ENCODE measurements at places on chromosomes 4 and X.

DNA sequence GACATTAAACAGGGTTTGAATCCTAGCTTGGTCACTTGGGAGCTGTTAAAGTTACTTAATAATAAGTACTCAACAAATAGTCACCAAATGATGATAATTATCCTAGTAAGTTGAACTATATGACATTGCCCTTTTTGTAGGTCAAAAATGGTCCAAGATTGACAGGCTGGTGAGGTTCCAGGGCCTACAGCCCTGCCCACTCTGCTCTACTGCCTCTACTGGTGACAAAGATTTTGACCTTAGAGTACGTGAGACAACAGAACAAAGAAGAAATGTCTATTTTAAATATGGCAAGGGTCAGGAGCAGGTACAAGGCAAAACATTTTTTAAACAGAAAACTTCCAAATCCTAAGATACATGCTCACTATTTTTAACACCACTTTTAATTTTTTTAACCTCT is 572 bp upstream of the SMPX start:
- no peak for DNase-seq

- DNase-seq: no peak
These were observed 136.2 kb upstream of the HCCS start for GRCh38 chrX:10974920-10975319.

DNA sequence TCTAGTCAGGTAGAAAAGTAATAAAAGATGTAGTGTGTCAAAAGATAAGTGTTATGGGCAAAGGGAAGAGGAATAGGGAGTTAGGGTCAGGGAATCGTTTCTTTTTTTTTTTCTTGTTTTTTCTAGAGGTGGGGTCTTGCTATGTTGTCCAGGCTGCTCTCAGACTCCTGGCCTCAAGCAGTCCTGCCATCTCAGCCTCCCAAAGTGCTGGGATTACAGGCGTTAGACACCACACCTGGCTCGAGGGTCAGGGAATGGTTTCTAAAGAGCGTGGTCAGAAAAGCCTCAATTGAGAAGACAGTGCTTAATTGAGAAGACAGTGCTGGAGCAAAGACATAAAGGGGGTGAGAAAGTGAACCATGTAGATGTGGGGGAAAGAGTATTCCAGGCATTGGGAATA is 19.1 kb downstream of the SMARCAD1 start:
- DNase-seq: no peak

DNA sequence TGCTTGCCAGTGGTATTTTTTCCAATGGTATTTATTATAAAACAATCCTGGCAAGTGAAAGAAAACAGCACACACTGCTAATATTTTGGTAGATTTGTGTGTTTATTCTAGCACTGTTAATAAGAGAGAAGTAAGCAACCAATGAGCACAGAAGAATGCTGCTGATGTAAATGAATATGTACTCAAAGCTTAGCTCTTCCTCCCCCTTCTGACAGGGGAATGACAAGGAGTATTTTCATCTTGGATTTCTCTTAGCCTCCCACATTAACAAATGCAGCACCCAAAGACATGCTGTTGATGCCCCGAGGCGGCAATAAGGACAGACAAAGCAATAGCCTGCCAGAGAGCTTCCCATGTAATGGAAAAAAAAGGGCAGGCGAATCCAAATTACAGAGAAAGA is 18.6 kb downstream of the ARHGAP6 start:
- DNase-seq: no peak

GRCh38 chr4:36237366-36238313 is 6.7 kb downstream of the ARAP2 start:
- DNase-seq: no peak

GRCh38 chr4:4838051-4838935 is 21.2 kb upstream of the MSX1 start:
- DNase-seq: no peak

DNA sequence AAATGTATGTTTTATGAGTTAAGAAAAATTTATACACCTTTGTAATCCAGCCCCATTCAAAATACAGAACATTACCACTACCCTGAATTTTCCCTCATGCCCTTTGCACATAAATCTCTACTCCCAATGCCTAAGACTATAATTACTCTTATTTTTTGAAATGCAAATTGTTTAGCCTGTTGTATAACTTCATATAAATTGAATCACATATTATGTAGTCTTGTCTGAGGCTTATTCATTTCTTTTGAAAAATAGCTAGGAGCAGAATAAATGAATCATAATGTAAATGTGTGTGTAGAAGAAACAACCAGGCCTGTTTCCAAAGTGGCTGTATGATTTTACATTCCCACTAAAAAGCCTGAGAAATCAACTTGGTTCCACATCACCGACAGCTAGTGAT is 319.8 kb downstream of the DCAF12L2 start:
- DNase-seq: no peak

GRCh38 chr4:78818530-78819079 is 42.5 kb downstream of the BMP2K start:
- no peak for DNase-seq

DNA sequence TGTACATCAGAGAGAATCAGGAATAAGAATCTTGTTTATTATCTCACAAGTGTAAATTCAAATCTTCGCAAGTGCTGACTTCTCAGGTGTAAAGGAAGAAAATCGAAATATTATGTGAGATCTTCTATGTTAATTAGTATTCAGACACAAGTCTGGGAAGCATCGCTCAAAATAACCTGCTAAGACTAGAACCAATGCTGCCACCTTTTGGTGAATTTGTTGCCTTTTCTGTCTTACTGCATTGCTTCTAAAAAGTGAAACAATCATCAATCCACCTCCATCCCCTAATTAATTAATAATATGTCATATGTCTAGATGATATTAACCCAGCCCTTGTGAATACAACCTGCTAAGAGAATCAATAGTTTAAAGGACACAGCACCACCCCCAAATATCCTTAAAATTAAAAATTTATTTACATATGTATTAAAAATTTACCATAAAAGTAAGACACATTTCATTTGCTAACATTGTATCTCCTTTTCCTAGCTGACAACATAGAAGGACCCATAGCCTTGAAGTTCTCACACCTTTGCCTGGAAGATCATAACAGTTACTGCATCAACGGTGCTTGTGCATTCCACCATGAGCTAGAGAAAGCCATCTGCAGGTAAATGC is 3.5 kb downstream of the EPGN start:
- peak; percentile 31 for DNase-seq

DNA sequence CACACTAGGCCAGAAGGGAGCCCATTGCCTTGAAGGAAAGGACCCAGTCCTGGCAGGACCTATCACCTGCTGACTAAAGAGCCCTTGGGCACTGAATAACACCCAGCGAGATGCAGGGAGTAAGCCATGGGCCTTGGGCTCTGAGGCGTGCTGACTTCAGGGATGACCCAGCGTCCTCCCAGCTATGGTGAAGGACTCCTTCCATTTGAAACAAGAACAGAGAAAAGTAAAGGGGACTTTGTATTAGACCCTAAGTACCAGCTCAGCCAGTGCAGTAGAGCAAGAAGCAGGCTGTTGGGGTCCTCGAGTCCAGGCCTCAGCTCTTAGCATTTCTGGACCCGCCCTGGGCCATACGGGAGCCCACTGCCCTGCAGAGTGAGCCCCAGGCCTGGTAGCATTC is 5.1 kb downstream of the ETDA start:
- DNase-seq: no peak

DNA sequence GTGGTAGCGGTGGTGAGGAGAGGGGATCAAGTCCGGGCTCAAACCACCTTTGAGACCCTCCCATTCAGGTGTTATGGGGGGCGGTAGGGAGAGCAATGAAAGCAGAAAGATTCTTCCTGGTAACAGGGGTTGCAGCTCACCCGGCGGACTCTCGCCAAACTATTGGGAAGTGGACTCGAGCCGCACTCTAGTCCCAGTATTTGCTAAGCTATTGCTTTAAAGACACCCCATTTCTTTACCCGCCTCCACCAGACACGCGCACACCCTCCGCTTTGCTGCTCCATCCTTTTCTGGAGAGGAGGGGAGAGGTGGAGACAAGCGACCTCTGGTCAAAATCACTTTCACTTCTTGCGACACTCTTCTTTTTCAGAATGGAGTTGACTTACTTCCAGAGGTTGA is 625 bp upstream of the GABRA4 start:
- no peak for DNase-seq

DNA sequence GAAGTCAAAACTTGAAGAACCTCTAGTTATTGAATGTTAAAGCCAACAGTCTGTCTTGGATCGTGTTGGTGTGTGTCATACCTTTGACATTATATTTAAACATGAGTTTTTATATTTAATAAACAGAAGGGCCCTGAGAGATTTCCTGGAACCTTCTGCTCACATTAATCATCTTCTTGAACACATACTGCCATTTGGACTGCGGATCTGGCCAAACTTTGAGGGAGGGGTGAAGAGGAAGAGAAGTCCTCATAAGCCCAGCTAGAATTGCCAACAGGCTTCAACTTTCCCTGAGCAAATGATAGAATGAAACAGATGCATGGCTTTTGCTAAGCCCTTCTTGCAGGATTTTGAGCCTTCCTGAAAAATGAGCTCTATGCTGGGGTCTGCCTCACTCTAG is 27.4 kb downstream of the CCKAR start:
- DNase-seq: no peak

- no peak for DNase-seq
These were observed 11.4 kb downstream of the PRIMPOL start for GRCh38 chr4:184660978-184661377.

- DNase-seq: no peak
These were observed 18.4 kb upstream of the ACE2 start for GRCh38 chrX:15619053-15619755.

DNA sequence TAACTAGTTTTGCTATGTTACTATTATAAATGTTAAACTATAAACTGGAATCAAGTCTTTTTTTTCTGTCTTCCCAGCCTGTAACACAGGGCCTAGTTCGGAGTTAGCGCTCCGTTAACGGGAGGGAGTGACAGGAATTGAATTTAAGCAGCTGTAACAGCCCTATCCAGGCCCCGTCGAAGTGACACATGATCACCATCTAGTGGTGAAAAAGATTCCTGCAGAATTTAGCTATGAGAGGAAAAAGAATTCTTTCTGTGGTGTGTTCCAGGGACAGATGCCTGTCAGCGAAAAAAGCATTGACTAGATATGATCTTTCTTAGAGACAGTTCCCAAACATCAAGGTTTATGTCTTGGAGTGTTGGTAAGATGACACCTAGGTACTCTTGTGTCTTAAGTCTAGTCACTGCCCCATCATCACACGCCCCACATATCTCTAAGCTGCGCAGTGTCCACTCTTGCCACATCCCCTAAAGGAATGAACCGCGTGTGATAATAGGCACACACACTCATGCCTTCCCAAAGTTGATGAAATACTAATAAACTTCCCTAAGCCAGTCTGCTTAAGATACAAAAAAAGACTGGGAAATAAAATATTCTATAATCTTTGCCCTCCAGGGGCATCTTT is 2.1 kb downstream of the GAB3 start:
- no peak for DNase-seq

DNA sequence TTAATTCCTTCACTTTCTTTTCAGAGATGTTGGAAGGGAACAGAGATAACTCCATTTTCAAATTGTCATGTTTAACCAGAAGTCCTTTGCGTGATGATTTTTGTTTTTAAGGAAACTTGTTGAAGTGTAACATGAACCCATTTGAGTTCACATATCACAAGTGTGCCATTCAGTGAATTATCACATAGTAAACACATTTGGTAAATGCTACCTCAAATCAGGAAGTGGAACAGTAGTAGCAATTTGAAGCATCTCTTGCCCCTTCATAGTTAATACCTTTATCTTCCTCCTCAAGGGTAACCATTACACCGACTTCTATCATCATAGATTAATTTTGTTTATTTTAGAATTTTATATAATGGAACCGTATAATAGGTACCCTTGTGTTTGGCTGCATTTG is 35.8 kb downstream of the KDM6A start:
- DNase-seq: no peak

DNA sequence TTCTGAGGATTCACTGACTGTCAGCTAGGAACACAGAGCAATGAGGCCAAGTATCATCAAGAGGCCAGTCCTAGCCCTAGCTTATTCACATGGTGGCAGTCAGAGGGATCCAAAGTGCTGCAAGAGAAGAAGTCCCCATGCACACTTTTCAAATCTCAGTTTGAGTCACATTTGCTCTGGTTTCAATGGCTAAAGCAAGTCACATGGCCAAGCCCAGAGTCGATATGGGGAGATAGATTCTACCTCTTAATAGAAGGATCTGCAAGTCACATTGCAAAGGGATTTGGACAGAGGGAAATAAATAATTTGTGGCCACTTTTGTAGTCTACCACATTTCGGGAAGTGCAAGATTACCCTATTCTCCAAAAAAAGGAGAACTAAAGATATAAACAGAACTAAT is 3.7 kb upstream of the LCORL start:
- DNase-seq: no peak

- no peak for DNase-seq
These were observed 39.9 kb upstream of the GLRA2 start for GRCh38 chrX:14489437-14489836.

GRCh38 chrX:15676886-15677285 is 12.3 kb upstream of the CLTRN start:
- DNase-seq: no peak

- DNase-seq: no peak
These were observed 27.2 kb downstream of the PLS3 start for GRCh38 chrX:115588179-115588578.

DNA sequence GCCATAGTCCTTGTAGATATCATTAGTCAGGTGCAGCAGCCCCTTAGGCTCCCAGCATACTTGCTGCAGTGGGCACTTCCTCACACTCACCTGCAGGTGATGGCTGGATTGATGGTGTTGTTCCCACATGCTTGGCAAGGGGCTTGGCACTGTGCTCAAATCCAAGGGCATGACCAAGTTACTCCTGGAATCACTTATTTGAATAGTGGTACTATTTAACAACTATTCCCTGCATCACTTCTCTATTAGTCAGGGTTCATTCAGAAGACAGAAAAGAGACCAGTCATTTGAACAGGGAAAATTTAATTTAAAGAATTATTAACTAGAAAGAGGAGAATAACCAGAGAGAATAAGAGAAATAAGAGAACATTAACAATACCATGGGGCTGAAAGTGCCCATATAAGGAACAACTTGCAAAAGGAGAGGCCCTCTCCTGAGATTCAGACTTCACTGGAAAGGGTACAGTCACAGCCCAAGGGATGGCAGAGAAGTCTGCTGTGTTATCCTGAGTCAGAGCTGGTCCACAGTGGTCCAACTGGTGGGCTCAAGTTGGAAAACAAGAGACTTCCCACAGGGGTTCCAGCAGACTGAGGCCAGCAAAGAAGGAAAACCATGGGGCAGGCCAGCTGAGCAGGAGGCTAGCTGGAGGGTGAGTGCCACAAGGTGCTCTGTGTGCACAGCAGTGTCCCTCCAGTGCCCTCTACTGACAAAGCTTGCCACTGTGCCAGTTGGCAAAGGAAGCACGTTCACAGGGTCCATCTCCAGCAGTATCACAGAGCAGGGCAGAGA is 9.8 kb downstream of the SPP1 start:
- DNase-seq: no peak

GRCh38 chr4:137545461-137545861 is 13.2 kb upstream of the PCDH18 start:
- DNase-seq: no peak
